T-helper 17 cell (primary cell): ENCODE measurements at places on chromosomes 4 and X.

GRCh38 chr4:54104907-54105306 lies 4.9 kb downstream of the GSX2 start:
- DNase-seq = no peak

GRCh38 chr4:52751487-52751911 lies 274 bp upstream of the ERVMER34-1 start:
- no peak for DNase-seq

DNA sequence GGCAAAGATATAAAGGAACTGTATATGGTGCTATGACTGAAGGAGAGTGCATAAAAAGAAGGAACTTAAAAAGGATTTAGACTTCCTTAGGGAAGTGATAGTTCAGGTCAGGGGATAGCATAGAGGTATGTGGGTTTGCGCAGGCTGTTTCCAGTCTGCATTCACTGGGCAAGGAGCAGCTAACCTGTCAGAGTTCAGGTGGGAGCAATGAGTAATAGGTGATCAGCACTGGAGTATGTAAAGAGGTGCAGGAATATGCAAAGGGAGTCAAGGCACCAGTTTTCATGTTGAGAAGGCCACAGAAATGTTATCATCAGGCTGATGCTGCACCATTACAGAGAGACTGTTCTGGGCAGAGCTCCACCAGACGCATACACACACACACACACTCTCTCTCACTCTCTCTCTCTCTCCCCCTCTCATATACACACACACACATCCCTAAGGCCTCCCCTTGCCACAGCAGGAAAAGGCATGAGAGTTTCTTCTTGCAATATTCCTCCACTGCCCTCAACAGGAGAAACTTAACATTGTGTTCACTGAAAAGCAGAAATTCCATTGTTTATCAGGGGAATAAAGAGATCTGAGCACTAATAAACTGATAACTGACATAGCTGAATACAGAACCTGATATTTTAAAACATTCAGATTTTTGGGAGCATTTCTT lies 256.4 kb upstream of the GRID2 start:
- no peak for DNase-seq

GRCh38 chr4:6568689-6569332 lies 6.2 kb upstream of the MAN2B2 start:
- no peak for DNase-seq

- no peak for DNase-seq
Observed at GRCh38 chrX:97846718-97847237, 963.1 kb downstream of the RPA4 start.

- DNase-seq = no peak
Observed at GRCh38 chrX:38627683-38628082, 66.3 kb downstream of the TSPAN7 start.

- no peak for DNase-seq
Observed at GRCh38 chr4:9947168-9948062, 73.9 kb downstream of the SLC2A9 start.

GRCh38 chrX:63855896-63856295 lies 70.9 kb upstream of the ARHGEF9 start:
- no peak for DNase-seq

DNA sequence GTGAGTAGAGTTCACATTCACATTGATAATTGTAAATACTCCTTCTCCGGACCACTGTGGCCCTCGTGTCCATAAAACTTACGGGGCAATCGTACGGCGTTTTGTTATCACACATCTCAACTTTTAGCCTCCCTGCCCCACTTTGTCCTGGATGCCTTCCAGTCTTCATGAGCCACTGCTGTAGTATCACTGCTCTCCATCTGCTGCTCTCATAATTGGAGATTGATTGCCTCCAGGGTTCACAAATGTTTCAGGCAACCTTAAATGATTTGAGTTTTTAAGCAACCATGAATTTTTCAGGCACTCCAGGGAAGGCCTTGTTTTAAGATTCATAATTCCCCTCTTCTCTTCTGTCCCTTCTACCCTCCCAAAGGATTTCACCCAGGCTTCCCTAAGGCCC lies 28.4 kb downstream of the ALPK1 start:
- DNase-seq = no peak
